SJSA1 (cell line): ENCODE measurements at places on chromosomes 16 and 17.

- DNase-seq: no peak
Observed at GRCh38 chr16:66847533-66848067, 3.4 kb downstream of the CA7 start.

GRCh38 chr16:57683636-57684545 lies 10.7 kb upstream of the DRC7 start:
- DNase-seq: no peak

- no peak for DNase-seq
Observed at GRCh38 chr17:53409588-53409987, 413.1 kb upstream of the KIF2B start.

DNA sequence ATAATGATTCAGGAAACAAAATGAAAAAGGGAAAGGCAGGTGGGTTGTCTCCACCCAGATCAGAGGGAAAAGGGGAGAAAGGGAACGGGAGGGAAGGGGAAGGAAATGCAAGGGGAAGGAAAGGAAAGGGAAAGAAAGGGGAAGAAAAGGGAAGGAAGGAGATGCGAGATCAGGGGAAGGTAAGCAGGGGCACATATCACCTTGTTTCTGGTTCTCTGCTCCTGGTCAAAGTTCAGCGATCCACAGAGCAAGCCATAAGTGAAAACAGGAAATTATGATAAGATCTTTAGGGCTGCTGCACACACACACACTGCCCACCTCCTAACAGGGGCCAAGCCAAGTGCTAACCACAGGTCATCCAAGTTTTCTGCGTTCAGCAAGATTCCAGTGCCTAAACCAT lies 37.5 kb upstream of the GRIN2A start:
- DNase-seq: no peak

DNA sequence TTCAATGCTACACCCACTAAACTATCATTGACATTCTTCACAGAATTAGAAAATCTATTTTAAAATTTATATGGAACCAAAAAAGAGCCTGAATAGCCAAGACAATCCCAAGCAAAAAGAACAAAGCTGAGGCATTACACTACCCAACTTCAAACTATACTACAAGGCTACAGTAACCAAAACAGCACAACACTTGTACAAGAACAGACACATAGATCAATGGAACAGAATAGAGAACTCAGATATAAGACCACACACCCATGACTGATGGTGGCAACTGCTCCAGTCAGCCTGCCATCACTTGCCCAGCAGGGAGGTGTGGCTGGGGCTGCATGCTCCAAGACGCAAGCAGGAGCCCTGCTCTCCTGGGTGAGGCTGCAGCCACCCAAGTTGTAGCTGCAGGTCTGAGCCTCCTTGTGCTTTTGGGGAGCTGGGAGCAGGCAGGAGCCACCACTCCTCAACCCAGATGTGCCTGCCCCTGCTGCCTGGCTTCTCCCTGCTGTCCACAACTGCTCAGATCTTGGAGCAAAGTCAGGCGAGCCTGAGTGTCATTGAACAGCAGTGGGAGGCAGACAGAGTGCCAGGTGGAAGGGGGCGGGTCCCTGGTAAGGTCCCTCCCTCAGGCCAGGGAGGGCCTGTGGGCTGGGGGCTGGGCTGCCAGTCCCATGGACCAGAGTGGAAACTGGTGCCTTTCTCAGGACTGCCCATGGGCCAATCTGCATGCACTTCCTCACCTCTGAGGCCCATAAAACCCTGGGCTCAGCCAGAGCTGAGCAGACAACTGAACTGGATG lies 24.7 kb downstream of the SSH2 start:
- no peak for DNase-seq

DNA sequence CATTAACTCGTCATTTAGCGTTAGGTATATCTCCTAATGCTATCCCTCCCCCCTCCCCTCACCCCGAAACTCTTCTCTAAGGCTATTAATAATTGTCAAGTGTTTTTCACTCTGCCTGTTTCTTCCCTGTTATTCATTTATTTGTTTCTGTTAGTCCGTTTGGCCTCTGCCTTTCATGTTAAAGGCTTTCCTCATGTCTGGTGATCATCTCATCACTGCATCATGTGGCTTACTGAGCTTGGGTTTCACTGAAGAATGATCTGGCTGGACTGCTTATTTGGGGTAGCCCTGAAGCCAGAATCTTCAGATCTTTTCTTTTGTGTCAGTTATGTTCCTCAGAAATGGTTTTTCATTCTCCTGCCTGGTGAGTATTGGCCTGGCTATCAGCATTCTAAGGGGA lies 9.5 kb downstream of the UTP4 start:
- no peak for DNase-seq

DNA sequence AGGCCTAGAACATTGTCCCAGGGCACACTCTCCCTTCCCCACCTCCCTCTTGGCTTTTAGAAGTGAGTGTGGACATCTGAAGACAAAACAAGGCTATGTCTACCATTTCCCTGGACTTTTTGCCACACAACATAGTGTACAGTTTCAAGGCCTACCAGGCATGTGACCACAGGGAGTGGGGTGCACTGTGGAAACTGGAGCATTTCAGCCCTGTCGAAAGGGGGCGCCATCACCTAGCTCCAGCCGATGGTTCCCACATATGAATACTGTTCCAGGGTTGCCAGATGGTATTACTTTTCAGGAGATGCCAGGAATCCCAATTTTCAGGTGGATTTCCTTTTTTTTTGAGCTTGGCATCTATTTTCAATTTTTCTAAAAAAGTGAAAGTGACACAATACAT lies 140.7 kb downstream of the KATNIP start:
- no peak for DNase-seq

DNA sequence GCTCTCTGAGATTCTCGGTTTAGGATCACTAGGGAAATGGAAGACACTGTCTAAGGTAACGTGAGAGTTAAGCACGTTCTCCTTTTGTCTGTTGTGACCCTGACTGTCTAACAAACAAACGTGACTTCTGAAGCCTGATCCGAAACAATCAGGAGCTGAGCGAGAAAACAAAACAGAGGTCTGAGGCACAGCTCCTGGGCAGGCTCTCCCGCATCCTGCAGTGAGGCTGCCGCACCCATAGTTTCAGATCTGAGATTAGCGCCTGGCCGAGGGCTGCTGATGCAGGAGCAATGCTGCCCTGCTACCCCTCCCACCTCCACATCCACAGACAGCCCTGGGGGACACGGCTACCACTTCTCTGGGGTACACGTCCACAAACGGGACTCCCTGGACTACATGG lies 46.7 kb downstream of the RNF157 start:
- DNase-seq: no peak

GRCh38 chr16:69928856-69929400 lies 22.2 kb upstream of the CLEC18A start:
- no peak for DNase-seq
